ENCODE measurements at places on chromosomes 16 and 17.

- peak; percentile 12 for DNase-seq
Measured at GRCh38 chr17:46212634-46213435, 19.6 kb upstream of the KANSL1 start.

GRCh38 chr17:73722165-73722564 lies 77.9 kb upstream of the SDK2 start:
- peak; percentile 5 for DNase-seq

GRCh38 chr17:38947189-38947588 lies 20.0 kb downstream of the FBXO47 start:
- no peak for DNase-seq

DNA sequence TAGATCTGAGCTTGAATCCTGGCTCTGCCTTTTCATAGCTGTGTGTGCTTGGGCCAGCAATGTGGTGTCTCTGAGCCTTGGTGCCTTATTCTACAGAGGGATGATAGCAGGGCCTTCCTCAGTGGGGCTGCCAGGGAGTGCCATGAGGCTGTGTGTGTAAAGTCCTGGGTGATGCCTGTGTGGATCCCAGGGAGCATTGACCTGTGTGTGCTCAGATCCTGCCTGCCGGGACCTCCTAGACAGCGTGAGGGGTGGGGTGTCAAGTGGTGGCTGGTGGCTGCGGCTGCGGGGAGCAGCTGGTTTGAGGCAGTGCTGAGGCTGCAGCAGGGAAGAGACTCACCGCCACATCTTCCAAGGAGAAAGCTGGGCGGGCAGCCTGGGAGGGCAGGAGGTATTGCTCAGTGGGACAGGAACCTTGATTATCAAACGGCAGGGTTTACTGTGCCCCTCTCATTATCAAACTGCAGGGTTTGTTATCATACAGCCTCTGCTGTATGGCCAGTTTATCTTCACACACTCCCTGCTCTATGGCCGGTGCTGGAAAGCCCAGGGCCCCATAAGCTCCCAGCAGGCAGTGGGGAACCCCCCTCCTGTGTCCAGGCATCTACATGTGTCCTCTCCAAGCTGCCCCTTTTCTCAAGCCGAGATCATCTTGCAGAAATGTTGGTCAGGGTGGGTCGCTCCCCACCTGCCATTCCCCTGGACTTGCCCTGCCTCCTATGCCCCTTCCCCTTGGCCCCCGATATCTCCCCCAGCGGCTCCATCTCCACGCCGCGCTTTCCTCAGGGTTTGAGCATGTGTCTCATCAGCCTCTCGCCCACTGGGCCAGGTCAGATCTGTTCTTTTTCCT lies 3.1 kb upstream of the ADCY7 start:
- DNase-seq, result no peak

All from NCI-H748 treated with DMSO at 0.1 percent for 48 hours (cell line).